Ureter (tissue), 1 donor: ENCODE measurements at places on chromosomes 12 and 14. TPM values are rescaled to one million over a fixed set of nuclear protein-coding genes. Genes with fewer than 3 reads are reported as not detected.

GRCh38 chr12:80419644-80420043 is 24.4 kb upstream of the PTPRQ start:
- DNase-seq: no peak

- DNase-seq: no peak
These were observed 21.7 kb upstream of the PLBD1 start for GRCh38 chr12:14589169-14590004.

- no peak for DNase-seq
These were observed 430.0 kb downstream of the ZFP36L1 start for GRCh38 chr14:68362846-68363245.

- DNase-seq: no peak
These were observed 57.8 kb upstream of the METAP2 start for GRCh38 chr12:95416111-95416636.

DNA sequence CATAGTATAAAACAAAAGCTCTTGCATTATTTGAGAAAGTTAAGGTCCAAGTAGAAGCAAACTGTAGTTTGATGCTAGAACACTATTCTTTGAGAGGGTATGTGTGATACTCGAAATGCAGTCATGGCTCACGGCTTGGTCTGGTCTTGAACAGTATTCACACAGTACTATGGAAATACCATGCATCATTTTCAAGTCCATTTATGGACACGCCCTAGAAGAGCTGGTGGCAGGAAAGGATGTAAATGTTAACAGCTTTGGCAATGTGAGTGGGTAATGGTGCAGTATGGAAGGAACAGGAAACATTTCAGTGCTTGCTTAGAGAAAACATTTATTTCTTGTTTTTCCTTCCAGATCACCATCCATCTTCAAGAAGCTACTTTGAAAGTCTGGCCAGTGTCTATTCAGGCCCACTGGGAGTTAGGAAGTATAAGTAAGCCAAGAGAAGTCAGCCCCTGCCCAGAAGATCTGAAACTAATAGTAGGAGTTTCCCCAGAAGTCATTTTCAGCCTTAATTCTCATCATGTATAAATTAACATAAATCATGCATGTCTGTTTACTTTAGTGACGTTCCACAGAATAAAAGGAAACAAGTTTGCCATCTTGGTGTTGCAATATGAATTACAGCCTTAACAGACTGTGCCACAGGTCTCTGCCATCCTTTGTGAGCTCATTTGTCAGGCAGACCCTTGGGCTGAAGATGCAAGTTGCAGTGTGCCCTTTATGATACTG is 5.7 kb upstream of the AKAP5 start:
- no peak for DNase-seq

The DACT1 gene
- 13.5 TPM for total RNA-seq

The ASCL1 gene
- total RNA-seq: not detected
